Stimulated activated CD4-positive, alpha-beta T cell treated with anti-CD3 and anti-CD28 coated beads, Interleukin-1b, Interleukin-23, amount 100 ng/mL, for 1 hour (primary cell): ENCODE measurements at places on chromosomes 4 and X.

- no peak for DNase-seq
Measured at GRCh38 chrX:41634284-41634683, 54.5 kb upstream of the GPR34 start.

DNA sequence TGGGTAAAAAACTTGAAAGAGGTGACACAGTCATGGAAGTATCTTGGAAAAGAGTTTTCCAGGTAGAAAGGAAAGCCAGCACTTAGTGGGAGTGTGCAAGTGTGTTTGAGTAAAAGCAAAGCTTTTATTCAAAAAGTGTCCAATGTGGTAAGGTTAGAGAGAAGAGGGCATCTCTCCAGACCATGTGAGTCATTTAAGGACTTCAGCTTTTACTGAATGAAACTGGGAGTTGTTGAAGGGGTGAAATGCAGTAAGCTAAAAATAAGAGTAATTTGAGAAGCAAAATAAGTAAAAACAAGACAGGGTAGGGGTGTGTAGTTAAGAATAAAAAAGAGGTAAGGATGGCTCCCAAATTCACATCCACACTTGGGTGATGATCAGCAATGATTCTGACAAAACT, 238.9 kb downstream of the SLC7A11 start:
- no peak for DNase-seq

DNA sequence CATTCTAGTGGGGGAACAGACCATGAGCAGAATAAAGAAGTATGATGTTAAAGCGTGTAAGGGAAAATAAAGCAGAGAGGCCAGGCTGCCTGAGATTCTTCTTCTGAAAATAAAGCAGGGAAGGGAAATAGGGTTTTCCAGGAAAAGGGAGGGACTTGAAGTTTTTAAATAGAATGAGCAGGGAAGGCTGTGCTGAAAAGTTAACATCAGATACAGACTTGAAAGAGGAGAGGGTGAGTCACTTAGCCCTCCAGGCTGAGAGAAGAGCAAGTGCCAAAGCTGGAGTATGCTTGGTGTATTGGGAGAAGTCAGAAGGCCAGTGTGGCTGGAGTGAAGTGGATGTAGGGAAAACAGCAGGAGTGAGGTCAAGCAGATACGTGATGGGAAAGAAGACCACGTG, 10.0 kb upstream of the PLK4 start:
- DNase-seq, result no peak

DNA sequence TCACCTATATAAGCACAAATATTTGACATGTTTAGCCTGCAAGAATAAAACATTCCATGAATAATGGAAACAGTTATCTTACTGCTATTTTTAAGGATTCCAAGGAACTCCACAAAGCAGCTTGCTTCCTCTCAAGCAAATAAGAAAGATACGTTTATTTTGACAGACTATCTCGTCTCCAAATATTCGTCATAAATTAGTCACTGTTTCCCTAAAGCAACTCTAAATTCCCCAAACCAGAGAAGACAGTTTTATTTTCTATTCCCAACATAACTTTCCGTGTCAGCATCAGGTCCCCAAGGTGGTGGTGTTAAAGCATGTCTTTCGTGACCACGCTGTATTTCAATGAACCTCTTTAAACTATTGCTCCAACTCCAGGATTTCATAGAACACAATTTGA, 24.3 kb upstream of the DKK2 start:
- DNase-seq, result no peak

- DNase-seq, result no peak
Measured at GRCh38 chrX:40573763-40574162, 7.0 kb upstream of the ATP6AP2 start.

DNA sequence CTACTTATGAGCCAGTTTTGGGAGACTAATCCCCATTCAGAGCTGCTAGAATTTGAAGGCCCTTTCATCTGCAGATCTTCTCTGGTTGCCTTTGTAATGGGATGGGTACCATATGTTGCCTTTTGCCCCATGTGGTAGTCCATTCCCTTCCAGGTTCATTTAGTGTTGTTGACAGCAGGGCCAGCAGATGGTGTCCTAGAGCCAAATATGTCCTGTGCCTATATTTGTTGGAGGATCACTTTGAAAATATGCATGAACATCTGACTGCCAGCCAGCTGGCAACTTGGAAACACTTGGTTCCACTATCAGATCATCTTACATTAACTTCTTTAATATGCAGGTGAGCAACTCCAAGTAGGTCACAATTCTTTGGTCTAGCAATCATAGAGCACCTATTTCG, 30.4 kb downstream of the CFAP299 start:
- peak; percentile 9 for DNase-seq

DNA sequence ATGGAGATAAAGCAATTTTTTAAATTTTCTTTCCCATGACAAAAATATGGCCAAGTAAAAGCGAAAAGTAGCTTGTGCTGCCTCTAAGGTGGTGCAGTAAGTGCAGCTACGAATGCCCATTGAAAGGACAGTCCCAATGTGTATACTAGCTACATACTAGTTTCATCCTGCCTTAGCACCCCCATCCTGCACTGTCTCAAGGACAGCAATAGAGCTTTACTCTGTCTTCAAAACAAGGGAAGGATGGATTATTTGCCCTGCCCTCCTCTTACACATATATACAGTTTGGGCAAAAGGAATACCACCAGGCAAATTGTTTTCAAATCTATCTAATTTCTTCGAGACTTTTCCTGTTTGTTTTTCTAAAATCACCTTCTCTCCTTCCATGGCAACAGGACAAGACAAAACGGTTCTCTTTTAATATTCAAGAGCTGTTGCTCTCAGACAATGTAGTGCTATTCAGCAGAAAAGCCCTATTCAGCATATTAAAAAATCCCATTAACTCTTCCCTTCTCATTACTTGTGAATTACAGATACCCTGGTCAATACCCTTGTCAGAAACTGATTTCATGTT, 75.1 kb upstream of the SLC7A11 start:
- no peak for DNase-seq

DNA sequence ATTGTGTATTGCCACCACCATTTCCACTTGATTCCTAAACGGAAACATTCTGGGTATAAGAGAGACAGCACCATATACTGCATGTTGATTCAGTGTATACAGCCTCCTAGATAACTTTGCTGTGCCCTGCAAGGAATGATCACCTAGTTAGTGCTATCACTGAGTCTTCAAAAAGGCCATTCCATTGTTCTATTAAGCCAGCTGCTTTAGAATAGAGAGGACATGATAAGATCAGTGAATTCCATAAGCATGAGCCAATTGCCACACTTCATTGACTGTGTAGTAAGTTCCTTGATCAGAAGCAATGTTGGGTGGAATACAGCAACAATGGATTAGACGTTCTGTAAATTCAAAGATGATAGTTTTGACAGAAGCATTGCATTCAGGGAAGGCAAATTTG, 1047.3 kb downstream of the PCDH18 start:
- no peak for DNase-seq

DNA sequence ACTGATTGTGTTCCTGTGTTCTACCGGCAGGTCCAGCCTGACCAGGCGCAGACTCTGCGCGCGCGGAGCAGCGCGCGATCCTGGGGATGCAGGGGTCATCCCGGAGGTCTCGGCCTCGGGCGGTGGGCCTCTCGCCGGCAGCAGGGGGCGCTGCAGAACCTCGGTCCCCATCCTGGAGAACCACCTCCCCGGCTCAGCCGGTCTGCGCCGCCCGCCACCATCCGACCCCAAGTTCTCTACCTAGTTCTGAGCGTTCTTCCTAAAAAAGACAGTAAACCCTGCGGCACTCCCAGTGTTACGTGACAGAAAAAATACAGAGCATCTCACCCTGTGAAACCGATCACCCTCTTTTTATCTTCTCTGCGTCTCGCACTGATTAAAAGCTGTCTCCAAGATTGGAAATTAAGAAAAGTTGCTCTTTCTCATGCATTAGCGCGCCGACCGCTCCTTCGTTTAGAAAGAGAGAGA, 1.6 kb downstream of the TRPC3 start:
- peak; percentile 65 for DNase-seq

DNA sequence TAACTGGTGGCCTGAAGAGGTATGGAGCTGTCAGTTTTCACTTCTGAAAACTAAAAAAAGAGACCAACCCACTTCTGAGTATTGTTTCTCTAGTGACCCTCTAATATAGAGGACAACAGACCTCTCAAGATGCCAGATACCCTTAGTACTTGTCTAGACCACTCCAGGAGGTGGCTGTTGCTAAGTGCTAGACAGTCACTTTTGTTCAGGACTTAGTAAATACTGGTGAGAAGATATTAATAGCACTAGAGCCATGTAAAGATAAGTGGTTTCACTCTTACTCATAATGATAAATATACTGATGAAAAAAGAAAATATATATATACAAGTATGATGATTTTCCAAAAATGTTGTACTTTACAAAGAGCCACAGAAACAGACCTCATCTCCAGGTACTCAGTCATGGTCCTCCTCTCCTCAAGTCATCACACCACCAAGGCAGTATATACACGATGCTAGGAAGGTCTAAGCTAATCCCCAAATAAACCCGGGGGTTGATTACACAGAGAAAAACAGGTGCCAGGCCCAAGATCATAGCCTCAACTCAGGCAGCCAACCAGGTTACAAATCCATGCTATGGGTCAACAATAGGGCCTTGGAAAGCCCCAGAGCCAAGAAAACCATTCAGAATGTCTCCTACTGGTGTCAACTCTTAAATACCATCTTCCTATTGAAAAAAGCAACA, 66.9 kb downstream of the ARHGEF9 start:
- DNase-seq, result no peak

DNA sequence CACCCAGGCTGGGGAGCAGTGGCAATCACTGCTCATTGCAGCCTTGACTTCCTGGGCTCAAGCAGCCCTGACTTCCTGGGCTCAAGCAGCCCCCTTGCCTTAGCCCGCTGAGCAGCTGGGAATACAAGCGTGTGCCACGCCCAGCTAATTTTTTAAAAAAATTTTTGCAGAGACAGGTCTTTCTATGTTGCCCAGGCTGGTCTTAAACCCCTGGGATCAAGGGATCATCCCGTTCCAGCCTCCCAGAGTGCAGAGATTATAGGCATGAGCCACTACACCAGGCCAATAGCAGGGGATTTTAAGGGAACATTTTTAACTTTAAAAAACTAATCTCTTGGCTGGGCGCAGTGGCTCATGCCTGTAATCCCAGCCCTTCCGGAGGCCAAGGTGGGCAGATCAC, 5.3 kb upstream of the SLC34A2 start:
- no peak for DNase-seq

GRCh38 chr4:138611721-138612120, 369.6 kb upstream of the SLC7A11 start:
- no peak for DNase-seq
